Cardiac muscle cell (in vitro differentiated cells and primary cell): ENCODE measurements at places on chromosomes 6 and 20. TPM values are rescaled to one million over a fixed set of nuclear protein-coding genes. Genes with fewer than 3 reads are reported as not detected.

DNA sequence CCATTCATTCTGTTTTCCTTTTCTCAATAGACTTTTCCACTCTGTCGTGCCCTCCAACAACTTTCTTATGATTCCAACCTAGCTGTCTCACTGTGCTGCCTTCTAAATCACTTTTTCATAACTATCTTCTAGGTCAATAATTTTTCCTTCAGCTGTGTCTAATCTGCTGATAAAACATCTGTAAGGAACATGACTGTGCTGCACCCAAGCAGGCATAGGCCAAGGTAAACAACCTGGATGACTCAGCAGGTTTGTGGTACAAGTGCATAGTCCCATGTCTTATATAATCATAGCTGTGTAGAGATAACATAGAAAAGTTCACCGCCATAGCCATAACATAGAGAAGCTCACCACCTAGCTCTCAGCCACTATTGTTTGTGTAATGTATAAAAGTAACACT is 332.3 kb downstream of the PLCB1 start:
- no peaks in the 10 kb centered on the region for H3K4me1 ChIP-seq
- H3K4me3 ChIP-seq: no peak overlapping the region
- H3K27me3 ChIP-seq: no peaks in the 10 kb centered on the region
- DNase-seq: no peak
- no peak overlapping the region for H3K27ac ChIP-seq

DNA sequence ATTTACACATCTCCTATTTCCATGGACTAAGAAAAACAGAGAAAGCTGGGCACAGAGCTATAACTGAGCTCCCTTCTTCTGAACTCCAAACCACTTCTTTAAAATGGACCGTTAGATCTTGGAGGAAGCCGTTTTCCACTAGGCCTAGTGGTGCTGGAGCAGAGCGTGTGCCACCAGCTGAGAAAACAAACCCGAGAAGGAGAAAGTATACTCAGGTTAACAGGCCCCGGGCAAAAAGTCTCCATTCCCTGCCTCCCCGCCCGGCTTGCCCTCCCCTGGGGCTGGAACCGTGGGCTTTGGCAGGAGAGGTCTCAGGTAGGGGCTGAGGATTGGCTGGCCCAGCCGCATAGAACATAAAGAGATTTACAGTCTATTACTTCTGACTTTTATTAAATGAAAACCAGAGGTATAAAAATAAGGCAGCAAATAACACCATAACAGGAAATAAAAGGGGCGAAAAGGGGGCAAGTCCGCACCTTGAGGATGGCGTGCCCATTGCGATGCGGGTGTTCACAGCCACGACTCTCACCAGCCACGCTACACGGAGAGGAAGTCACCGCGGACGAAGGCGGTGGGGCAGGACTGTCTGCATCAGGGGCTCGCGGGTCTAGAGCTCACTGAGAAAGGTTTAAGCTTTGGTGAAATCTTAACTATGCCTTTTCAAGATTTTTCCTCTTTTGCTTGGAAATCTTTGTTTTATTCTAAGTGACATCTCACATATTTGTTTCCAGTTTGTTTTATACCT is 191.2 kb upstream of the GMDS start:
- DNase-seq: no peak
- H3K27ac ChIP-seq: no peak overlapping the region

GRCh38 chr6:166417285-166417691 is 34.5 kb upstream of the MPC1 start:
- no peaks in the 10 kb centered on the region for H3K27me3 ChIP-seq
- H3K4me3 ChIP-seq: no peak overlapping the region
- no peaks in the 10 kb centered on the region for H3K4me1 ChIP-seq
- H3K36me3 ChIP-seq: no peaks in the 10 kb centered on the region
- no peak overlapping the region for H3K27ac ChIP-seq
- DNase-seq: no peak

DNA sequence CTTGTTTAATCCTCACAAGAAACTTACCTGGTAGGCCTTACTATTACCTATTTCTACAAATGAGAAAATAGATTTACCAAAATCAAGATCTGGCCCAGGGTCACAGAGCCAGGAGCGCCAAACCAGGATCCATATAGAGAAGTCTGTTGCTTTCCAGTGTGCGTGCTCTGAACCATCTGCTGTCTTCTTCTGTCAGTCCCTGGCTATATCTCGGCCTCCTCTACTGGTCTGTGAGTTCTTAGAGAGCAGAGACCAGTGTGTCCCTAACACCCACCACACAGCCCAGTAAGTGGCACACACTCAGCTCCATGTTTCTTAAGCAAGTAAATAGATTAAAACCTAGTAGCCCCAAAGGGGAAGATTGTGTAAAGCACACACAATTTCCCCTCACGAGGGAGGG is 18.9 kb upstream of the ENPP5 start:
- no peak for DNase-seq
- H3K4me1 ChIP-seq: peaks cover 16% of the 10 kb centered on the region
- no peak overlapping the region for H3K27ac ChIP-seq
- no peaks in the 10 kb centered on the region for H3K36me3 ChIP-seq
- H3K4me3 ChIP-seq: no peak overlapping the region

DNA sequence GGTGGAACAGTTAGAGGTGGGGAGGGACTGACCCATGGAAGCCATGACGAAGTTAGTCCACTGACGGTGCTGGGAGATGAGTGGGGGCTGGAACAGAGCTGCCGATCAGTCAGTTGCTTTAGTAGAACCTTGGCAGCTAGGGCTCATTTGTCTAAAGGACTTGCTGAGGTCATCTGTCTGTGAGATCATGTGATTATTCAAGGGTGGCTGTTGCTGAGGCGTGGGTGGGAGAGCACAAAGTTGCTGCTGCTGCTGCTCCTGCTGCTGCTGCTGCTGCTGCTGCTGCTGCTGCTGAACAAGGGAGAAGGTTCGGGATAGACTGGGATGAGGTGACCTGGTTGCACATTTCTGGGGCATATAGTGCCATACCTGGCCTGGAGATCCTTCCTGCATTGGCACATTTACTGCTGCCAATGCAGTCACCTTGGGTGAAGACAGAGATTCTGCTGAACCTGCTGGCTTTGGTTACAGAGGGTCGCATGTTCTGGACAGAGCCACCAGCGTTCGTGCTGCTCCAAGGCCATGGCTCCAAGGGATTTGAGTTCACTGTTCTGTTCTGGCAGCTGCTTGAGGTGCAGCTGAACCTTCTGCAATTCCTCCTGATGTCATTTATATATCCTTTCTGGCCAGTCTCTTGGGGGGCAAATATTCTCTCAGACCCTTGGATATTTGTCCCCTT is 840.5 kb downstream of the HACE1 start:
- no peak for DNase-seq
- no peak overlapping the region for H3K4me3 ChIP-seq
- no peaks in the 10 kb centered on the region for H3K36me3 ChIP-seq
- no peaks in the 10 kb centered on the region for H3K4me1 ChIP-seq
- no peaks in the 10 kb centered on the region for H3K27me3 ChIP-seq

DNA sequence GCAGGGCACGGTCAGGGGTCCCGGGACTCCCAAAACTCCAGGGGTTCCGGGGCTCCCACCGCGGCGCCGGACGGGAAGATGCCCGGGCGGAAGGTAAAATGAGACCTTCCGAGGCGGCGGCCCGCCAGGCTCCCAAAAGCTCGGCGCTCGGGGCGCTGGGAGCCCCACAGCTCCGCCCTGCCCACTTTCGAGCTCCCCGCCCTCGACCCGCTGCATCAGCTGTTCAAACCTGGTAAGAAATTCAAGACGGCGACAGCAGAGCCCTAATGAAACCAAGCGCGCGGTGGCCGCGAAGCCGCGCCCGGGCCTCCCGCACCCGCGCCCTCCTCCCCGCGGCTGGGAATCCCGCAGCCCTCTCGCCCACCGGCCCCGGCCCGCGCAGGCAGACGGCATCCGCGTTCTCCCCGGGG is 369 bp downstream of the SLC4A11 start:
- peak overlapping the region; percentile 41 for H3K4me3 ChIP-seq
- DNase-seq: peak; percentile 22
- H3K4me1 ChIP-seq: no peaks in the 10 kb centered on the region

GRCh38 chr6:82645536-82646230 is 282.1 kb downstream of the TPBG start:
- DNase-seq: no peak
- H3K4me3 ChIP-seq: no peak overlapping the region
- H3K4me1 ChIP-seq: no peaks in the 10 kb centered on the region
- H3K36me3 ChIP-seq: no peaks in the 10 kb centered on the region
- no peaks in the 10 kb centered on the region for H3K27me3 ChIP-seq

Gene TREM1
- polyA plus RNA-seq: not detected in 2 replicates

- DNase-seq: no peak
- H3K27me3 ChIP-seq: no peaks in the 10 kb centered on the region
- H3K4me3 ChIP-seq: no peak overlapping the region
- no peak overlapping the region for H3K27ac ChIP-seq
Measured at GRCh38 chr6:154583546-154584188, 73.2 kb upstream of the CNKSR3 start.

Gene KCNG1
- 34.1 and 60.1 TPM in 2 replicates for polyA plus RNA-seq

GRCh38 chr6:122422614-122423267 is 23.3 kb downstream of the HSF2 start:
- no peak overlapping the region for H3K4me3 ChIP-seq
- no peaks in the 10 kb centered on the region for H3K27me3 ChIP-seq
- peaks cover 71% of the 10 kb centered on the region for H3K36me3 ChIP-seq
- no peak for DNase-seq
- peaks cover 3% of the 10 kb centered on the region for H3K4me1 ChIP-seq

Gene KCNK5
- polyA plus RNA-seq: 0.21 TPM in 1 of 2 replicates, not detected in the other

GRCh38 chr6:10433322-10433721 is 18.4 kb upstream of the TFAP2A start:
- no peak for DNase-seq
- no peaks in the 10 kb centered on the region for H3K4me1 ChIP-seq
- H3K4me3 ChIP-seq: no peak overlapping the region

GRCh38 chr6:150770637-150771036 is 94.9 kb upstream of the MTHFD1L start:
- H3K4me3 ChIP-seq: no peak overlapping the region
- no peak overlapping the region for H3K27ac ChIP-seq
- no peaks in the 10 kb centered on the region for H3K27me3 ChIP-seq
- no peaks in the 10 kb centered on the region for H3K36me3 ChIP-seq

- no peaks in the 10 kb centered on the region for H3K27me3 ChIP-seq
- no peaks in the 10 kb centered on the region for H3K36me3 ChIP-seq
- no peak for DNase-seq
- H3K4me3 ChIP-seq: no peak overlapping the region
- peaks cover 36% of the 10 kb centered on the region for H3K4me1 ChIP-seq
Measured at GRCh38 chr6:15912505-15913400, 216.1 kb upstream of the MYLIP start.

GRCh38 chr6:160974304-160974771 is 17.2 kb upstream of the MAP3K4 start:
- H3K4me3 ChIP-seq: no peak overlapping the region
- no peaks in the 10 kb centered on the region for H3K36me3 ChIP-seq
- H3K27ac ChIP-seq: peak overlapping the region; percentile 70

GRCh38 chr6:139853302-139853992 is 479.0 kb upstream of the CITED2 start:
- H3K4me3 ChIP-seq: no peak overlapping the region
- H3K4me1 ChIP-seq: peaks cover 14% of the 10 kb centered on the region
- H3K27ac ChIP-seq: no peak overlapping the region
- DNase-seq: no peak
- H3K36me3 ChIP-seq: no peaks in the 10 kb centered on the region

Gene GDAP1L1
- polyA plus RNA-seq: 0.86 and 5.5 TPM in 2 replicates

DNA sequence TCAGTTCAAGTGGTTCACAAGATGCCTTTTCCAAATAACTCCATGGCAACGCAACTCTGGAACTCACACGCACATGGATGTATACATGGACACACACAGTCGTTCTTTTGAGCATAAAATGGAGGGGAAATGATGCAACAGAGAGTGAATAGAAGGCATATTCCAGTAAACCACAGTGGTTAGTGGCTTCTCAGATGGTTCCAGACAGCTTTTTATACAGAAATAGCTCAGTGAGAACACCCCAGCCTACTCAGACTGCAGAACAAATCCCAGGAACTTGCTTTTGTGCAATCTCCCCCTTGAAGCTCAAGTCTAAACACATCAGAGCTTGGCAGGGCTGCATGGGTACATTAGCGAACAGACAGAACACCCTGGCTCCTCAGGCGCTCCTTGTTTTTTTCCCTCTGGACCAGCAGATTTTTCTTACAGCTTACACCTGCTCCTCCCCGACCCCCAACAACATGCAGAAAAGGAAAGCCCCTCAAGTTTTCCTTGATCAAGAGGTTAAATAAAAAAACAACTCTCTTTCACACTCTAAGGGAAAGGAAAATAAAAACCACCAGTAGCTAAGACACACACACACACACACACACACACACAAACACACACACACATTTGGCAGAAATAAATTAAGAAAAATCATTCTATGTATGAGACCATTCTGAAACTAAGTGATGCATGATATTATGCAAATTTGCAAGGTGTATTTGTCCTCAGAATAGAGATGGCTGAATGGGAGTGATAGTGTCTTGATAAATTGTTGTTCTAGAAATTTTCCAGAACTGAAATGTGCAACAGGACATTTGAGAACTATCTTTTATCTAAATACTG is 51.2 kb upstream of the RANBP9 start:
- peak; percentile 95 for DNase-seq
- peaks cover 14% of the 10 kb centered on the region for H3K4me1 ChIP-seq
- H3K36me3 ChIP-seq: no peaks in the 10 kb centered on the region
- peak overlapping the region; percentile 52 for H3K27ac ChIP-seq
- no peak overlapping the region for H3K4me3 ChIP-seq

GRCh38 chr6:37565267-37566110 is 65.8 kb upstream of the CCDC167 start:
- H3K27me3 ChIP-seq: no peaks in the 10 kb centered on the region
- H3K27ac ChIP-seq: peak overlapping the region; percentile 79
- DNase-seq: peak; percentile 81

GRCh38 chr20:5065879-5066383 is 53.8 kb downstream of the PCNA start:
- no peak overlapping the region for H3K27ac ChIP-seq
- no peaks in the 10 kb centered on the region for H3K27me3 ChIP-seq
- peak; percentile 90 for DNase-seq

Gene PROKR2
- polyA plus RNA-seq: not detected in 2 replicates

GRCh38 chr6:109454496-109455436 is 806 bp downstream of the MICAL1 start:
- H3K4me1 ChIP-seq: no peaks in the 10 kb centered on the region
- peak overlapping the region; percentile 53 for H3K4me3 ChIP-seq
- no peak overlapping the region for H3K27ac ChIP-seq
- no peaks in the 10 kb centered on the region for H3K36me3 ChIP-seq

DNA sequence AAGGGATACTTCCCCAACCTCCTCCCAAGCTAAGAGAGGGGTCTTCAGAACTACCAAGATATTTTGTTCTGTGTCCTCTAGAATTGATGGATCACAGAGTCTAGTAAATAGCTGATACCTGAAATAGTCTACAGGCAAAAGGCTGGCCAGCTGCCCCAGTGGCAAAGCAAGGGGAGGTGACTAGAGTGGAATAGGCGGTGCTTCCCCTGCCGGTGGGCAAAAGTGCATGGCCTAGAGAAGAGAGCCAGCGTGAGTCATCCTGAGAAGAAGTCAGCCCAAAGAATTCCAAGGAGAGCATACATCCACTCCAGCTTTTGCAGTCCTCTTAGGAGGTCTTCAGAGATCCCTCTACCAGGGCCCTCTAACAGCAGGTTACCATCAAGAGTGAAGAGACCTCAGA is 14.7 kb downstream of the DPPA5 start:
- H3K36me3 ChIP-seq: no peaks in the 10 kb centered on the region
- no peak overlapping the region for H3K4me3 ChIP-seq
- H3K4me1 ChIP-seq: no peaks in the 10 kb centered on the region
- no peaks in the 10 kb centered on the region for H3K27me3 ChIP-seq
- no peak for DNase-seq

GRCh38 chr6:106422534-106422933 is 62.0 kb downstream of the CRYBG1 start:
- H3K4me3 ChIP-seq: no peak overlapping the region
- no peak overlapping the region for H3K27ac ChIP-seq
